ENCODE measurements at places on chromosomes 5 and 9.

DNA sequence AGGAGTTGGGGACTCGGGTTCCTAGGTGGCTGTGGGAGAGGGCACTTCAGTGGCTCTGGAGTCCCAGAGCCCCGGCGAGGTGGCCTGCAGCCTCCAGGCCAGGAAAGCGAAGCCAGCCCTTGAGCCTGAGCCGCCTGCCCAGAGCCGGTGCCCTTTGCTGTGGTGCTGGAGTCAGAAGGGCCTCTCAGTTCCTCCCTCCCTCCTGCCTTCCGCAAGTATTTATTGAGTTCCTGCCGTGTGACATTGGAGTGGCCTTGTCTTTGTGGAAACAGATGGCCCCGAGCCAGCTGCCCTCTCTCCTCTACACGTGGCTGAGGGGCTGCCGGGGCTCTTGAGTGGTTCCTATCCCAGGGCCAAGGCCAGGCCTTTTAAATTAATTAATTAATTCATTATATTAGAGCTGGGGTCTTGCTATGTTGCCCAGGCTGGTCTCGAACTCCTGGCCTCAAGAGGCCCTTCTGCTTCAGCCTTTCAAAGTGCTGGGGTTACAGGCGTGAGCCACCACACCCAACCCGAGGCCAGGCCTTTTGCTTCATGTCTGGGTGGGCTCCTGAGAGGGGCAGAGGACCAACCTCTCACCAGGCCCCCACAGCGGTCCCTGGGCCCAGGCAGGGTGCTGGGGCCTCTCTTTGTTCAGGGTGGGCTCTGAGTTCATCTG lies 45.6 kb upstream of the IER5L start:
- DNase-seq, result no peak

DNA sequence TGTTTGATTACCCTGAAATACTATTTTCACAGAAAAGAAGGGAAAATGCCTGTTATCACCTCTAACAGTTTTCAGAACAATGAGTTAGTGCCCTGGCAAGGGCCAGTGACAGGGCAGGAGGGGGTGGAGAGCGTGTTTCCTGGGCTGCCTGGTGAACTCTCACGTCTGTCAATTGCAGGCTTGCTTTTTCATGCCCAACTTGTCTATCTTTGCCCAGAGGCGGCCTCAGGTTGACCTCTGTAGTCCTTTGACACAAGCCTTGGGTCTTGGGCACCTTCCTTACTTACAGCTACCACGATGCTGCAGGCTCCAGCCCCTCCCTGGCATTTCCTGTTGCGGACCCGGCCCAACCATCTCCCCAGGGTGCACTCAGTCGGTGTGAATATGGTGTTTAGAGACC lies 2.2 kb upstream of the CEL start:
- DNase-seq, result no peak

GRCh38 chr5:155759252-155759651 lies 567.7 kb upstream of the SGCD start:
- no peak for DNase-seq

DNA sequence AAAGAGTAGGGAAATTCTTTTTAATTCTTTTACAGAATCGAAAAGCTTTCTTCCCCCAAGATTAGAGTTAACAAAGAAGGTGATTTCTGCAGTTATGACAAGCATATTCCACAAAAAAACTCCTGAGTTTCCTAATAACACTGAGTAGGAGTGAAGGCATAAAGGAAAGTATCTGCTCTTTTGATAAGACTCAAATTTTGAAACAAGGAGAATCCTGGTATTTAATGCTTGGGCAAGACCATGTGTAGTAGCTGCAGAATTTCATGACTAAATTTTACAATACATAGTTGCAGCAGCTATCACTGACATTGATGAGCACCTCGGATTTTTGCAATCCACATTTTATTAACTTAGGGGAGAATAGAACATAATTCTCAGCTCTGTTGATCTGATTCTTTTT lies 92.6 kb downstream of the MARCHF3 start:
- no peak for DNase-seq

DNA sequence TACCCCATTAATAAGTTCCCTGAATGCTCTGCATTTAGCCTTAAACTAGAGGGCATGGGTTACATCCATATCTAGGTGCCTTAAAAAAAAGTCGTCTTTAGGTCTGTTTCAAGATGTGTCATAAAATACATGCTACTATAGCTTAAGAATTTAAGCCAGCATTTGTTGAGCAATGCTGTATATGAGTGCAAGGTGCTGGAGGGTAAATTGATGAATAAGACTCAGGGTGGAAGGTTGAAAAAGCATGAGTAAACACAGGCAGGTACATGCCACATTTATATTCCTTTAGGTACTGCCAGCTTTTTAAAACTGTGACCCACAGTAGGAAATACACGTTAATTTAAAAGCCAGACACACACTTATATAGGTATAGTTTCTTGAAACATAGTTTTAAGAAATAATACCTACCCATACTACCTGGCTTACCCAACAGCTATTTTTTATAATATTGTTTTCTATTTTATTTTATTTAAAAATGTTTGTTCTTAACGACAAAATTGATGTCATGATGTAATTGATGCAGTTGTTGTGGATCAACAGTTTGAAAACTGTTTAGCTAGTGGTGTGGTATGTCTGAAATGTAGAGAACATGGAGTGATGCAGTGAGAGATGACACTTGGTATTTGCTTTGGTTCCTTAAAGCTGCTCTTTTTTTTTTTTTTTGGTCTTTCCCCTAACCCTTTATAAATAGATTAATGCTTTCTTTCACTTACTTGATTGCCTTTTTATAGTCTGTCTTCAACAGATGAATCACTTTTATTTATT lies 3.9 kb downstream of the HMGCR start:
- no peak for DNase-seq

- DNase-seq, result no peak
Observed at GRCh38 chr9:105963343-105964099, 269.2 kb downstream of the TMEM38B start.

DNA sequence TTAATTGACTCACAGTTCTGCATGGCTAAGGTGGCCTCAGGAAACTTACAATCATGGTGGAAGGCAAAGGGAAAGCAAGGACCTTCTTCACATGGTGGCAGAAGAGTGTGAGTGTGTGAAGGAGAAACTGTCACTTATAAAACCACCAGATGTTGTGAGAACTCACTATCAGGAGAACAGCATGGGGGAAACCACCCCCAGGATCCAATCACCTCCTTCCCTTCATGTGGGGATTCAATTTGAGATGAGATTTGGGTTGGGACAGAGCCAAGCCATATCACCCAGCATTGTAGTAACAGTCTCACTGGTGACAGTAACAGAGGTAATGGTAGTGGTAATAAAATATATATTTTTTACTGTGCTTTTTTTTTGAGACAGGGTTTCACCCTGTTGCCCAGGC lies 18.1 kb downstream of the ZBTB5 start:
- no peak for DNase-seq

GRCh38 chr5:149224282-149224681 lies 47.4 kb upstream of the AFAP1L1 start:
- DNase-seq, result no peak

DNA sequence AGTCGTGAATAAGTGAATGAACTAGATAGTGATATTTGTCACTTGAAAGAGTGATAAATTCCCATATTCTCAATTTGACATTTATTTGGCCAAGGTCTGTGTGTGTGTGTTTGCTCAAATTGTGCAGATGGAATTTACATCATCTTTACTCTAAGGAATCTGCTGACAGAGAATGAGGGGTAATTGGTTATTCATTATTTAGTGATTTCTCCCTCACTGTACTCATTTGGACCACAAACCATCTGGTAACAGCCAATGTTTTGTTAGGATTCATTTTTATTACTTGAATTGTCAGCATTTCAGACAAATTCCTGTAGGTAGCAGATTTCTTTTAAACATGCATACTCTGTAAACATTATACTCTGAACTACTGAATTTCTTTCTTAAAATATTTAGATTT lies 15.6 kb downstream of the VCAN start:
- DNase-seq, result no peak

- DNase-seq, result no peak
Observed at GRCh38 chr9:88530051-88530450, 4.9 kb upstream of the NXNL2 start.

GRCh38 chr5:8138884-8139283 lies 269.9 kb downstream of the MTRR start:
- no peak for DNase-seq

DNA sequence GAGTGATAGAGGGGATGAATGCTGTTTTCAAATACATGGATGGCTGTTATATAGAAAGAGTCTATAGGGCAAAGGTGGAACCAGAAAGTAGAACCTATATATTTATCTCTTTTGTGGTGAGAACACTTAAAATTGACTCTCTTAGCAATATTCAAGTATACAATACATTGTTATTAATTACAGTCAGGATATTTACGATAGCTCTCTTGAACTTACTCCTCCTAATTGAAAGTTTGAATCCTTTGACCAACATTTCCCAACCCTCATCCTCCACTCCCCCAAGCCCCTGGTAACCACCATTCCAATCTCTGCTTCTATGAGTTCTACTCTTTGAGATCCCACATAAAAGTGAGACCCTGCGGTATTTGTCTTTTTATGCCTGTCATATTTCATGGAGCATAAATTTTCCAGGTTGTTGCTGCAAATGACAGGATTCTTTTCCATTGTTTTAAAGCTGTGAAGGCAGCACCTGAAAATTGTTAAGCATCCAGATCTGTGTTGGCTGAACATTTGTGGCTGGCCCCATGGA lies 41.5 kb downstream of the ALDH1A1 start:
- no peak for DNase-seq

- no peak for DNase-seq
Observed at GRCh38 chr9:135516132-135516860, 4.9 kb upstream of the LCN1 start.

DNA sequence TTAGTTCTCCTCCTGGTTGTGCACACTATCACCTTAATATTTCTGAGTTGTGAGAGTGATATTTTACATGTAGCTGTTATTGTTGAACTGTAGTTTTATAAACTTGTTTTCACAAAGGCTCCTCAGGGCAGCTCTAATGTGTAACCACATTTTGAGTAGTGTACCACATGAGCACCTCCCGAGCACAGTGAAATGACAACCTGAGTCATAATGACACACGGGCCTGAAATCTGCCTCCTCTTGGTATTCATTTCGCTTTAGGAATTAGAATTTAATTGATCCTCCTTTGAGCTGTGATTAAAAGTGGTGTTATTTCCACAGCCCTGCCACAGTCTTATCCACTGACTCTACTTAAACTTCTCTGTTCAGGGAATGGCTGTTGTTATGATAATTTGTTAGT lies 7.9 kb downstream of the MTRR start:
- no peak for DNase-seq

DNA sequence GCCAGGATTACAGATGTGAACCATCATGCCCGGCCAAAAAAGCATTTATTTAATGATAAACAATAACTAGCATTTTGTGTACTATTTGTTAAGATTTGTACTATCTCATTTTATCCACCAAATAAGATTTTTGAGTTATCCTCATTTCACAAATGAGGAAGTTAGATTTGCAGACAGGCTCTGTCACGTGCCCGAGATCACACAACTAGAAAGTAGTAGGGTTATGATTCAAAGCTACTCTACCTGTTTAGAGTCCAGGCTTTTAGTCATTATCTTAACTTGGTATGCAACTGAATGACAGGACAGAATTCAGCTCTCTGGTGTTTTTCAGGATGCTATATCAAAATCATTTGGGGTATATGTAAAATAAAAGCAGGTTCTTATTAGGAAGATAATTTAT lies 20.5 kb downstream of the RANBP17 start:
- DNase-seq, result no peak

GRCh38 chr9:133823189-133824105 lies 85.3 kb upstream of the SARDH start:
- peak; percentile 49 for DNase-seq

- no peak for DNase-seq
Observed at GRCh38 chr5:18000744-18001143, 366.5 kb downstream of the TAF11L14 start.

GRCh38 chr9:76828447-76828846 lies 64.2 kb downstream of the PCA3 start:
- DNase-seq, result no peak

GRCh38 chr5:134592141-134592746 lies 40.4 kb downstream of the SAR1B start:
- DNase-seq, result no peak

GRCh38 chr5:102713682-102714231 lies 41.3 kb upstream of the PAM start:
- DNase-seq, result no peak

DNA sequence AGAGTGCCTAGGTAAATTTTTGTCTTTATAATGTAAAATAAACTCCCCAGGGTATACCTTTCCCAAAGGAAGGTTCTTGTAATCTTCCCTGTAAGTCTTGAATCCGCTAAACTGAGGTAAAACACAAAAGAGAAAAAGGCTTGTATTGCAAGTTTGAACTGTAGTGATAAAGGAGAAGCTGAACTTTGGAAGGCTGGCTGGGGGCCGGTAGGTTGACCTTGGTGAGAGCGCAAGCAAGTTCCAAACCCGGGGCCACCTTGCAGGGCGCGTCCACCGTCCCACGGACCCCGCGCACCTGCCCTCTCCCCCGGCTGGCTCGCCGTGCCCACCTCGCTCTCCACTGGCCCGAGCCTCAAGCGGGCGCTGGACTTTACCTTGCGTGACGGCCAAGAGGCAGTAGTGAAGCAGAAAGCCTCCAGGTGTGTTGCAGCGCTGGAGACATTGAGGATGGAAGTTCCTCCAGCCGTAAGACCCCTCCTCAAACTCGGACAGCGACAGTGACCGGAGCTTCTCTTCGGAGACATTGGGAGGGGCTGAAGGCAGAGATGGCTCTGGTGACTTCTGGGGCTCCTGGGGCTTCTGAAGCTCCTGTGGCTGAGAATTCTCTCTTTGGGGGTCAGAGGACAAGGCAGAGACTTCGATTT lies 428 bp downstream of the SLCO4C1 start:
- no peak for DNase-seq

- no peak for DNase-seq
Observed at GRCh38 chr9:30522486-30522885, 1862.0 kb upstream of the ACO1 start.

- DNase-seq, result no peak
Observed at GRCh38 chr5:125584140-125584520, 837.7 kb upstream of the ZNF608 start.

DNA sequence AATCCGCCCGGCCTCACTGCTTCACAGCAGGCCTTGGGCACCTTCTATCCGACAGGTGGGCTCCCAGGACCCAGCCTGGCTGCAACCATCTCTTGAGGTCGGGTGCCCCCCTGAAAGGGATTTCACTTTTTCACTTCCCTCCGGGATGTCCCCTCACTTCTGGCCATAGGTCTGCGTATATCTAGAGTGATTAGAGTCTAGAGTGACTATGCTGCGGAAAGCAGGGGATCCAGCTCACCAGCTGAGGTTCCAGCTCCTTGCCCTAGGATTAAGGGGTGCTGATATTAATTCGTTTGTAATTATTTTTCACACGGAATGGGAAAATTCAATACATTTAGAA lies 3.1 kb downstream of the DMRT2 start:
- no peak for DNase-seq

- DNase-seq, result no peak
Observed at GRCh38 chr9:6757132-6757455, 679 bp upstream of the KDM4C start.

DNA sequence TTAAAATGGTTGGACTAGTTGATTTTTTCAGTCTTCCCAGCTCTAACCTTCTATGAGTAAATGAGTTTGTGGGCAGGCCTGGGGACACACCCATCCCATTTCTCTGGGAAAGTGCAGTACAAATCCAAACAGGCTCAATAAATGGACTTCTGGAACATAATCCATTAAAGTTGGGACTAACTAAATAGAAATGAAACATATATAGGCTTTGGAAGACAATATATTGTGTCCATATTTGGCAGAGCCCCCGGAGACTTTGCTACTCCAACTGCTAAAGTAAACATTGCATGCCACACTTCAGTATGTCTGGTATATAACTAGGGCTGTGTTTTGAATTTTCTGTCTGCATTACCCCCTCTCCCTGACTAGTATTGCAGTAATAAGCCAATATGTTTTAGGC lies 191.4 kb upstream of the DAB2 start:
- DNase-seq, result no peak

GRCh38 chr5:90636948-90637347 lies 78.4 kb downstream of the ADGRV1 start:
- DNase-seq, result no peak

Data from retina (tissue), 1 donor.